Right cardiac atrium (tissue), 5 donors: ENCODE measurements at places on chromosomes 11 and 22.
A peak's percentile ranks its signal among the peaks of the same experiment; 100 is the strongest.

- DNase-seq = no peak
Measured at GRCh38 chr11:95140397-95141033, 50.9 kb downstream of the ENDOD1 start.

GRCh38 chr11:114172871-114173444, 113.4 kb downstream of the ZBTB16 start:
- DNase-seq = peak; percentile 89

- no peak for DNase-seq
Measured at GRCh38 chr11:77252555-77253270, 48.8 kb downstream of the GDPD4 start.

- DNase-seq = no peak
Measured at GRCh38 chr22:19559324-19559811, 35.2 kb upstream of the CLDN5 start.

DNA sequence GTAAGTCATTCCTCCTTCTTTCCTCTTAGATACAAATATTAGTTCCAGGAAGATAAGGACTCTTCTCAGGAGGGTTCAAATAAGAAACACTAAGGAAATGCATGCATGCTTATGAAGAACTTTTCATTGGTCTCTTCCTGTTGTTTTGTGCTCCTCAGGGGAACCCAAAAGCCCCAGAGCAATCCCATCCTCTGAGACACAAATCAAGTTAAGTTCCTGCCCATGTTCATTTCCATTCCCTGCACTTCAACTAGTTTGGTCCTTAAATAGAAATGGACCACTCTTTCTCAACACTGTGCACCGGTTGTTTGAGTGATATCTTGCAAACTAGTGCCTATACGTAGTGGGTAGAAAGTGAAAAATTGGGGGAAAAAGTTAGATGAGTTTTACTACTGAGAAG, at the start of gene OR10G4:
TSS of gene OR10G4 (plus strand) at position 301 of the 400 bp plus-strand sequence. CDS start 2,578 bp downstream, outside the sequence.
- DNase-seq = no peak

DNA sequence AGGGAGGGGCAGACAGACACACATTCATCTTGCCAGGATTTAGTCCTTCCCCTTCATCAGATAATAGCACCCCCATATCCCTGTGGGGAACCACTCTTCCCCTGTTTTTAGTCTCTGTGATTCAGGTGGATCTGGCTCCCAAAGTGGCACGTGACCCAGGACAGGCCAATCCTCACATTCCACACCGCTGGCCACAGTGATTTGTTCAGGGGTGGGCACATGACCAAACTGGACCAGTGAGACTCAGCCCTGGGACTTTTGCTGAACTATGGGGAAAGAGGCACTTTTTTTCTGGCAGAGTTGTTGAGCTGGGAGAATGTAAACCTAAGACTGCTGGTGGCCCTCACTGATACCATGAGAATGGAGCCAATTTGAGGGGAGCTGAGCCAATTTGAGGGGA, 19.1 kb upstream of the KCNJ11 start:
- DNase-seq = no peak

DNA sequence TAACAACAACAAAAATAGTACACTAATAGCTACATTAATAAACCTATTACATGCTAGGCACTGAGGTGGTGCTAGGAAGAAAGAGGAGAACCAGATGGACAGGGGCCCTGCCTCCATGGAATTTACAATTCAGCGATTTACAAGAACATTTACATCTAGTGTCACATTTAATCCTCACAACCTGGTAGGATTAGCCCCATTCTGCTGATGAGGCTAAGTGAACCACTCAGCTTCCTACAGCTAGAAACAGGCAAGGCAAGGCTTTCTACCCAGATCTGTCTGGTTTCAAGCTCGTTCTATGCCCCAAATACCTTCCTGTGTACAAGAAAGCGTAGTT, 368.4 kb downstream of the BUD13 start:
- no peak for DNase-seq

- DNase-seq = no peak
Measured at GRCh38 chr22:49155039-49155769, 672.5 kb downstream of the BRD1 start.

GRCh38 chr11:69253028-69253427, 40.9 kb upstream of the MYEOV start:
- DNase-seq = no peak

GRCh38 chr22:49540084-49540912, 287.4 kb downstream of the BRD1 start:
- DNase-seq = no peak

DNA sequence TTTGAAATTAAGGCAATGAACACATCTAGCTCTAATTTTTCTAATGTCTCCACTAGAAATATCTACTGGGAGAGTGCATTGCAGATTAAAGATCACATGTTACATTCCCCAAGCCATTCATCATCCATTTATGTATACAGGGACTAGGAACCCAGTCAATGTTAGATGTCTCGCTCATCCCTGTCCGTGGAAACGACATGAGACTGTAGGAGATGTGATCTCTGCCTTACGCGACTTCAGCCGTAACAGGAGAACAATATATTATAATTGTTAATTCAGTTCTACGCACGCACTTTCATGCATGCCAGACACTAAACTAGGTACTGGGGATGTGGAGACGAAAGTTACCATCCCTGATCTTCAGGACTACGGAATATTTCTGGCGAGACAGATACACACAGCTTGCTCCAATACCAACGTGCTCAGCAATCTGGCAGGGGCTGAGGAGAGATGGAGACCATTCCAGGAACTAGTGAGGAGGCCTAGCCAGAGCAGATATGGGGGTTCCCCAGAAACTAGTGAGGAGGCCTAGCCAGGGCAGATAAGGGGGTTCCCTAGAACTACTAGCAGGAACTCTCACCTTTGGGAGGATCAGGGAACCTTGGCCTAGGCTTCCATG, 706 bp downstream of the DCPS start:
- no peak for DNase-seq

DNA sequence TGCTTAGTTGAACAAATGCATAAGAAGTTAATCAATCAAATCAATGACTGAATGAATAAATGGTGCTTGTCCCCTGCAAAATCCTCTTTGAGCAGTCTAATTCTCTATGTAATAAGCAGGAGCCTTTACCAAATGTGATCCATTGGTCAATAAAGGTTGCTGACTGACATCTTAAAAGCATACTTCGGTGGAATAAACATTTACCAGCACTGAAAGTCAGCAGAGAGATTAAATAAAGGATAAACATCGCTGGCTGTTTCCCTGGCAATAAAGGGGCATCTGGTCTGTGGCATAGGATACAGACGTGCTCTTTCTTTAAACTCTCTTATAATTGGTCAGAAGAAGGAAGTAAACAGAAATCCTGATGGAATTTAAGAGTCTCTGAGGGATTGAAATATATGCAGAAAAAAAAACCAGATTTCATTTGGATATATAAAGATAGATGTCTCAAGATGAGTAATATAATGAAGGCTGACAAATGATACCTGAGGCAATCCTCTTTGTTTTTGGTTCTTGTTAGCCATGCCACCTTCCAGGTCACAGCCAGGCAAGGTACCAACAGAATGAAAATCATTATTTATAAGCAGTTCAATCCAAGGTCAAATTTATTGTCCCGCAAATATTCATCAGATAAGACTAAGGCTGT, 578.4 kb upstream of the CCDC90B start:
- no peak for DNase-seq

DNA sequence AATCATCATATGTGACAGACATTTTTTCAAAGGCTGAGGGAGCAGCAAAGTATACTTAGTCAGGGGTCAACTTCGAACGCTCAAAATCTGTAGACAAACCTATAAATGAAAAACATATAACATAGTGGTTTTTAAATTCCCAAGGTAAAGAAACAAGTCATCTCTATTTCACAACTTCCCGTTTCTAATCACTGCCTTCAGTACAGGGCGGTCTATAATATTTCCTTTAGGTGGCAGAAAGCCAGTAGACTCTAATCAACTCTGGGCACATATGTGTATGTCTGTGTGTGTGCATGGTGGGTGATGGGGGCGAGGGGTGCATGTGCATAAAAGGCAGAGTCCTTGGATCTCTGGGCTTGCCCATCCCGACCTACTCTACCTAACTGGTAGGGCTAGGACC, 55.0 kb upstream of the ARFGAP3 start:
- DNase-seq = no peak

GRCh38 chr11:110919241-110919922, 207.1 kb upstream of the ARHGAP20 start:
- DNase-seq = no peak

GRCh38 chr11:1640076-1640946, 10.7 kb downstream of the KRTAP5-5 start:
- DNase-seq = no peak

DNA sequence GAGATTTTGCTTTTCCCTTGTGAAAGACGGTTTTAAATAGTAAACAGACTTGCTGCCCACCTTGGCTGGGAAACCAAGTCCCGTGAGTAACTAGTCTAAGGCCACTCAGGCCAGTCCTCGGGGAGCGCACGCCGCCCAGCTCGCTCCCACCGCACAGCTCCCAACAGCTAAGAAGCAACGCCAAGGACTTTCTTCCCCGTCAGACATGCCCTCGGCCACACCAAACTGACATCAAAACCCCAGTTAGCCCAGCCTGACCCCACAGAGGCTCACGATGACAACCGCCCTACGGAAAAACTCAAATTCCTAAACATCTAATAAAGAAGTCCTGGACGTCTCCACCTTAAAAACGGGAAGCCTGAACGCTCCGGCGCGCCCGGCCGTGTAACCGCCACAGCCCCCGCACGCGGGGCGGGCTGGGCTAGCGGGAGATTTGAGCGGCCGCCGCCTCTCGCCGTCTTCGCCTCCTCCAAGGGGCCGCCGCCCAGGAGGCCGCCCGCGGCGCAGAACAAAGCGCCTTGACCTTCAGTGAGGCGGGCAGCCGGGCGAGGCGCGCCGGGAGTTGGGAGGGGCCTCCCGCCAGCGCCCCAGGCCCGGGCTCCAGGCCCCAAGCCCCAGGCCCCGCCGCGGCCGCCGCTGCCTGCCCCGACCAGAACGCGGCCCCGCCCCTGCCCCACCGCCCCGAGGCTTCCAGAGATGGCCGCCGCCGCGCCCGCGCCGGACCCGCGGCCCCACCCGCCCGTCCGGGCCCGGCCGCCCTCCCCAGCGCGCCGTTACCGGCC, 486 bp downstream of the NAP1L4 start:
- DNase-seq = peak; percentile 84

DNA sequence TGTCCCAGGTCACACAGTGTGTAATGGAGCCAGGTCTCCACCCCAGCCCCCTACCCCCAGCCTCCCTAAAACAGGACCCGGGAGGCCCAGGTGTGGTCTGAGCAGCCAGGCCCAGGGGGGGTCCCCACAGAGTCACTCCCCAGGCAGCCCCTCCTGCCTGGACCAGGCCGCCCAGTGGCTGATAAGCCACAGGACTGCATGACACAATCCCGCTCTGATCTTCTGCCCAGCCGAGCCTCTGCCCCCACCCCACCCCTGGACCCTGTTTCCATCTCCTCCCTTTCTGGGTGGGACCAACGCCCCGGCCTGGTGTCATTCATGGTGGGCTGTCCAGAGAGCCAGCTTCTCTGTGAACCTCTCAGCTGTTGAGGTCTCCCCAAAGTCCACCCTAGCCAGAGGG, 7.8 kb upstream of the LIF start:
- DNase-seq = no peak

GRCh38 chr11:134229126-134229790, 4.8 kb downstream of the VPS26B start:
- DNase-seq = no peak

DNA sequence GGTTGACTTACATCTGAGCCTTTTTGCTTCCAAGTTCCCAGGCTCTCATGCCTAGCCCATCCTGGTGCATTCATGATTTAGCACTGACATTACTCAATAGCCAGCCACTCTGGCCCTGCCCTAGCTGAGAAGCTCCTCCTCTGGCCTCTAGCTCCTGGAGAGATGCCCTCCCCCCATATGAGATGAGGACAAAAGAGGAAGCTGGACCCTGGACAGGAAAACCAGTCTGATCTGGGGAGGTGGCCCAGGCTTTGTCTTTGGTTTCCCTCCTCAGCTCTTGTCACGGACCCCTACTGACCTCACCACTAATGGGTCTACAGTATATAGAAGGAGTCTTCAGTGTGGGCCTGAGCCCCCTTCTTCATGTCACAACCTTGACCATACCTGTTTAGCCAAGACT, 3.0 kb downstream of the RHOG start:
- peak; percentile 56 for DNase-seq

DNA sequence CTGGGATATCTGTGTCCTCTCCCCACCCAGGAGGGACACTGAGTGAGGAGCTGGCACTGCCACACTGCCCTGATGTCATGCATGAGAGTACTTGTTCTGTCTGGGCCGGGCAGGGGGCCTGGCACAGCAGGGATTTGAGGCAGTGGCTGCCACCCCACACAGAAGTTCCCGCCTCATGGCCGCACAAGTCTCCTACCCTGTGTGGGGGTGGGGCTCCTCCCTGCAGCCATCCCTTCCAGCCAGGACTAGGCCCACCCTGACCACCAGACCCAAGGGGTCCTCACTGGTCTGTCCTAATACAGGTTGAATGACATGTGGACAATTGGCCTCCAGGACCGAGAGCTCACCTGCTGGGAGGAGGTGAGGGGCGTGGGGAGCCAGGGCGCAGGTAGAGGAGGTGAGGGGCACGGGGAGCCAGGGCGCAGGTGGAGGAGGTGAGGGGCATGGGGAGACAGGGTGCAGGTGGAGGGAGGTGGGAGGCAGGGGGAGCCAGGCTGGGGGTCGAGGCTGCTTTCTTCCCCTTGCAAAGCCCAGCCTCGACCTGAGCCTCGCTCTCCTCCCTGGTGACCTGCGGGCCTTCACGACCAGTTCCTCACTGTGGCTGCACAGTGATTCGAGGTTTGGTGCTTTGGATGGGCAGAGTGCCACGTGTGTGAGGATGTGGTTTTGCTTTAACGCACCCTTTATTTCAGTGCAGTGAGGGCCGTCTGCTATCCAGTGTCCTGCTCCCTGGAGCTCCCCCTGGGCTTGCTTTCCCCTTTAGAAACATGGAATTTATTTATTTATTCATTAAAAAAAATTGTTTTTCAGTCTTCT, 7.4 kb downstream of the LZTR1 start:
- DNase-seq = no peak

GRCh38 chr11:119540370-119541125, 117.6 kb upstream of the THY1 start:
- no peak for DNase-seq

DNA sequence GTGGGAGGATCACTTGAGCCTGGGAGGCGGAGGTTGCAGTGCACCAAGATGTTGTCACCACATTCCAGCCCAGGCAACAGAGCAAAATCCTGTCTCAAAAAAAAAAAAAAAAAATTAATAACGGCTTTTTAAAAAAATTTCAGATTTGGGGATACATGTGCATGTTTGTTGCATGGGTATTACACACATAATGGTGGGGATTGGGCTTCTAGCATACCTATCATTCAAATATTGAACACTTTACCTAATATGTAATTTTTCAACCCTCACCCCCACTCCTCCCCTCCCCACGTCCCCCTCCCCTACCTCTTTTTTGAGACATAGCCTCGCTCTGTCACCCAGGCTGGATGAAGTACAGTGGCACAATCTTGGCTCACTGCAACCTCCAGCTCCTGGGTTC, 40.1 kb downstream of the ABTB2 start:
- no peak for DNase-seq

GRCh38 chr11:84390441-84391078, 1104.4 kb upstream of the CCDC90B start:
- no peak for DNase-seq

GRCh38 chr11:68145120-68145866, 24.1 kb upstream of the CHKA start:
- no peak for DNase-seq
